ENCODE measurements at places on chromosomes 2 and 18.

GRCh38 chr2:198545411-198545810, 741.0 kb downstream of the PLCL1 start:
- DNase-seq: no peak

DNA sequence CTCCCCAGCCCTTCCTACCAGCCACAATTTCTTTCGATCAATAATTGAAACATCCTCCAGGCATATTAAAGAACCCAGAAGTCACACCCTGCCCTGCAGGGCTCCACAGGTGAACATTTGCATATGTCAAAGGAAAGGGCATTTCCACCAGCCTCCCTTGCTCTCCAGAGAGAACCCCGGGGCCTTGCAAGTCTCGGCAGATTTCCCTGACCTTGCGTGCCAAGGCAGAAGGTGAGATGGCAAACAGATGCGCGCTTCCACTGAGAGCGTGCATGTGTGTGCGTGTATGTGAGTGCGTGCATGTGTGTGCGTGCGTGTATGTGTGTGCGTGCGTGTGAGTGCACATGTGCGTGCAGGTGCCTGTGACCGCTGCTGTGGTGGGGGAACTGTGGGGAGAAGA, 120.3 kb downstream of the INO80D start:
- no peak for DNase-seq

GRCh38 chr2:48691935-48692691, 63.4 kb downstream of the LHCGR start:
- no peak for DNase-seq

DNA sequence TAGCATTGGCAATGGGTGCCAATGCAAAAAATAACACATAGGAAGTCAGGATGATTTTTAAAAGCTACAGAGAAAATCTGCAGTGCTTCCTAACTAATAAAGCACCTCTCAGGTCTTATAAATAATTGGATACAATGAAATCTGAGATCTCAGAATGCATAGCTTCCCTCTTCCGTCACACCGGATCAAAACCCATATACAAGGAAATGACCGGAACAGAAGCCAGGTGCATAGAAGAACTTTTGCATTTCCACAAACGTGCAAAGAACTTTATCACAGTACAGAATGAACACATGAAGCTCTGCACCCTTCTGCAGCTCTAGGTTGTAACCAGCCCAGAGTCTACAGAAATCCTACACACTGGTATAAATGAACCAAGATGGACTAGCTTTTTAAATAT, 145.4 kb downstream of the TCF4 start:
- no peak for DNase-seq

DNA sequence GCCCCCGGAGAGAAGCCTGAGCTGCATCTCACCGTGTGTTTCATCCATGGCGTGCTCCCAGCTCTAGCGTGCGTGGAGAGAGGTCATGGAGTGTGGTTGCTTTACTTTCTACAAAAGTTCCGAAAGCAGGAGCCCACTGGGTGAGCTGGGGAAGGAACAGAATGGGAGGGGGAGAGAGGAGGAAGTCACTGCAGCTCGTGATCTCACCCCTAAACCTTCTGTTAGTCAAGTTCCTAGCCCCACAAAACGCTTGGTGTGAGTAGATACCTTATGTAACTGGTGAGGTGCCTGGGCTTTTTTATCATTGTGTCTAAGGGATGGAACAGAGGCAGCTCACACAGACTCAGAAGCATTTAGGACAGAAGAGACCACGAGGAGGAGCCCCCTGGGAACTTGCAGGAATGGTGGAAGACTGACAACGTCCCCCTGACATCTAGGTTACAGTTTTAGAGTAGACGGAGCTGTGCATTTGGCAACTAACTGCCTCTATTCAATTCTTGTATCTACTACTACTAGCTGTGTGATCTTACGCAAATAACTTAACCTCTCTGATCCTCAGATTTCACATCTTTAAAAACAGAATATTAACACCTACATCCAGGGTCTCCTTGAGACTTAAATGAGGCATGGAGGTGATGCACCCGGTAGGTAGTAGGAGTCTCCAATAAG, 123.3 kb downstream of the ARL4C start:
- no peak for DNase-seq

DNA sequence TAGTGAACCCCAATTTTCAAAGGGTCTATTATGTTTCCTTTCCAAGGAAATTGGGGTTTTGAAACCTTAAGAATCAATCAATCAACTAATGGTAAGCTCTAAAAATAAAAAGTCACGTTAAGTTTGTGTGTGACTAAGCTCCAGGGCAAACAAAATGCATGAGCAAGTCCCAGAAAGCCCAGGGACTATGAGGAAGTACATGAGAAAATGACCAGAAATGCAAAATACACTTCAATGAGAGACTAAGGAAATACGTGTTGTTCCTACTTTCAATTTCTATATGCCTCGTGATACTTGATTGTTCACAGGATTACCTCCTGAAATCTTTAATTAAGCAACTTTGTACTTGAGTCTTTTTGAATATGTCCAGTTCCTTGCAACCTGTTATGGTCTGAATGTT, 684.4 kb upstream of the SYT4 start:
- peak; percentile 56 for DNase-seq

DNA sequence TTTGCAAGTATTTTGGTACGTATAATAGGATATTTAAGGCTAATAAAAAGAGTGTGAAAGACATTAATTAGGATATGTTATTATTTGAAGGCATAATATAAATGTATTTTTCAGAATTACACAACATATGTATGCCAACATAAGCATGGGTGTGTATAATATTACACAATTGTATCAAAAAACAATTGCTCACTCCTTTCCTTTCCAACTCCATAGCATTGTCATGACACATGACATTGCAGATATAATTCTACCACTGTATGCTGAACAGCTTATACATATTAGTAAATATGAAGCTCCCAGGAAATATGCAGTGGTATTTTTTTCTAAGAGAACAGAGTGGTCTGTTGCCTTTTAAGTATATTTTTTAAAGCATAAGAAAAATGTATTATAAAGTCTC, 593.1 kb downstream of the TMX3 start:
- DNase-seq: no peak

DNA sequence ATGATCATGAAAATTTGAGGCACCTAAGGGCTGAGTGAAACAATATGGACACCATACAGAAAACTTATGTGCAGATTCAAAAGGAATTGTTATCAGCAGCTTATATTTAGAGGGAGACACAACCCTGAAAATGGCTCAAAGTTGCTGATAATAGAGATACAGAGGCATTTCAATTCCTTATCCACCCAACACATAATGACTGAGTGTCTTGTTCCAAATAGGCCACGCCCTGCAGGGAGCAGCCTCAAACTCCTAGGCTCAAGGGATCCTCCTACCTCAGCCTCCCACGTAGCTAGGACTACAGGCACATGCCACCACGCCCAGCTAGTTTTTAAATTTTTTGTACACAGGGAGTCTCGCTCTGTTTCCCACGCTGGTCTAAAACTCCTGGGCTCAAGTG, 79.0 kb downstream of the LBH start:
- DNase-seq: no peak

DNA sequence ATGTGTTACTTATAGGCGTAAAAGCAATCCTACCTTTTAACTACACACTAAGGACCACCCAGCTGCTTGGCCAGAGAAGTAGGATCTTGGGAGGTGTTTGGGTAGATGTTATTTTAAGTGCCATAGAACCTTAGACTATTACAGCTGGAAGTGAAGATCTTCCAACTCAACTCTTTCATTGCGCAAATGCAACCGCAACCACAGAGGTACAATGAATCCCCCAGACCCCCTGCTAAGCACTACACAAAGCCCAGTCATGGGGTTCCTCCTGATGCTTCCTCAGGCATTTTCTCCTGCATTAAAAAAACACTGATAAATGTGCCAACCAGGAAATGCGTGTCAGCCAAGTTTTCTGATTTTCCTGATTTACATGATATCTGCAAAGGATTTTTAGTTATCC, 246.0 kb downstream of the LRRTM1 start:
- DNase-seq: no peak

- DNase-seq: no peak
Observed at GRCh38 chr18:41870817-41871216, 84.2 kb upstream of the PIK3C3 start.

GRCh38 chr2:120398051-120398995, 52.4 kb downstream of the INHBB start:
- DNase-seq: no peak

DNA sequence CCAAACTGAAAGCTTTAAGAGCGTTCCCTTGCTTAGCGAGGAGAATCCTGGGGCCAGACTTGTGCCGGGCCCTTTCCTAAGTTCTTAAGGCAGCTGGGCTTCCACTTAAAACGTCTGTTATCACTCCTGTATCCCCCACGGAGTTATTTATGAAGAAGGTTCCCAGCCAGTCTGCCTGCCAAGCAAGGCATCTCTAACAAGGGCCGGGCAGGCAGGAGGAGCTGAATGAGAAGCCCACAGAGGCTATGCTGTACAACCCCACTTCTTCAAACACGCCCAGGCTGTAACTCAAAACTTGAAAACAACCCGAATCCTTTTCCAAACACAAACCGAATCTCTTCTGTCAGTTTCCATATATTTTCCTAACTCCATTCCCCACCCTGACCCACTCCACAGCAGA, 39.0 kb upstream of the ZFP36L2 start:
- DNase-seq: no peak

DNA sequence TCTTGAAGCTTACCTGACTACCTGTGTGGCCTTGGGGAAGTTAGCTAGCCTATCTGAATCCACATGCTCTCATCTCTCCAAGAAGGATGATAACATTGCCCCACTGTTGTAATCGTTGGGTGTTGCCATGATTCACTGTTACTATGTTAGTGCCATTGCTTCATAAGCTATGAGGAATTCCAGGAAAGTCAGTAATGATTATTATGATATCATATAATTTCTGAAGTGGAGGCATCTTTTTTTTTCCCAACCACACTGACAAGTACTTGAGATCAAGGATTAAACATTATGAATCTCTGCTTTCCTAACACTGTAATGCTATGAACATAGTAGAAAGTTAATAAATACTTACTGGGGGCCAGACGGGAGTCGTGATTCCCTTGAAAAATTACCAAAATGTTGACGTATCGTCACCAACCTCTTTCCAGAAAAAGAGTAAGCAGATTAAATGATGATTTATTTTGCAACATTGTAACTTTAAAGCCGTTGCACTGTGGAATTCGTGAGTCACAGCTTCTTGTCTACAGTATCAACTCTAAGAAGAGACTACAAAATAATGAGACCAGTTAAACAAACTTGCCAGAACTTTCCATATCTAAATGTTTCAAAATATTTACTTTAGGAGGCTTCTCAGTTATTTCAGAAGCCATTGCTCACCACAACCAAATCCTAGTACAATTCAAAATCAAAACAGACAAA, 459.9 kb downstream of the PIK3C3 start:
- DNase-seq: no peak

DNA sequence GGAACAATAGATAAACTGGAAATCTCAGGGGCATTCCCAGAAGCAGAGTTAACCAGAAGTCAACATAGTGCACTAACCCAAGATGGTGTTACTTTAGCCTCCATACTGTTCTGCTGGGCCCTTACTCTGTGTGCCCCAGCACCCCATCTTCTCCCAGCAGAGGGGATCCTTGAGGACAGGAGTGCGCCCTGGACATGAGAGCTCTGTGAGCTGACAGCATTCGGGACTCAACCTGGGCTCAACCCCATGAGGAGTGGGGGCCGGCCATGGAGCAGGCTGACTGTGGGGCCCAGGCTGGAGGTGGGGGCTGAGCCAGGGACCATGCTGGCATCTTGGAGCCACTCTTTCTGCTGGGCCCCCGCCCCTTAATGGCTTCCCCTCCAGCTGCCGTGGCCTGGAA, 156.3 kb upstream of the HS6ST1 start:
- DNase-seq: no peak

- DNase-seq: no peak
Observed at GRCh38 chr18:39994498-39994897, 1960.5 kb upstream of the PIK3C3 start.

DNA sequence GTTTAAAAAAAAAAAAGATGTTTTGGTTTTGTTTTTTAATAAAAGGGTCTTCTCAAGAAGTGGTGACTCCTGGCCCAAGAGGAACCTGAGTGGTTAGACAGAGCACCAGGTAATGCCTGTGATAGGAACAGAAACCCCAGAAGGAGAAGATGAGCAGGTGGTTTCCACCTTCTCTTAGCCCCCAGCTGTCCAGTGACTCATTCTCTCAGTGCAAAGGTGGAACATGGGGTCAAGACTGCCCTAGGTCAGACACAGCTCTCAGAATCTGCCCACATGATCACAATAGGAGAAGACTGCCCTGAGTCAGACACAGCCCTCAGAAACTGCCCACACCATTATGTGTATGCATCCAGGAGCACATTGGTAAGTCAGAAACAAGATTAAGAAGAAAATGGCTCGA, 61.8 kb downstream of the TBC1D8 start:
- peak; percentile 29 for DNase-seq

- no peak for DNase-seq
Observed at GRCh38 chr2:241399941-241400922, 44.1 kb downstream of the FARP2 start.

DNA sequence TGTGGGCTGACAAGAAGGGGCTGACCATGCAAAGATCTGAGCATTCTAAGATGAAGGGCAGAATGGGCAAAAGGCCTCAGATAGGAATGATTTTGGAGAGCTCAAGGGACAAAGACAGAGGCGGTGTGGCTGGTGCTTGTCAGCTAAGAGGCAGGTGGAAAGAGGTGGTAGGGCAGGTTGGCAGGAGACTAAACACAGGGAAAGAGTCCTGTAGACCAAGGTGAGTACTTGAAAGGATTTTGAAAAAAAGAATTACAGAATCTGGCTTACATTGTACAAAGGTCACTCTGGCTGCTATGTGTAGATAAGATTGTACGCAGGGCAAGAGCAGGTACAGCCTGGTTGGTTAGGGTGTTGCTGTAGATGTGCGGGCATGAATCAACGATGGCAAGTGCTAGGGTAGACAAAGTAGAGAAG, 50.6 kb downstream of the STK39 start:
- no peak for DNase-seq

GRCh38 chr18:2441544-2441943, 129.8 kb downstream of the METTL4 start:
- DNase-seq: no peak

- DNase-seq: peak; percentile 93
Observed at GRCh38 chr2:172084645-172085459, 455 bp upstream of the DLX1 start.

DNA sequence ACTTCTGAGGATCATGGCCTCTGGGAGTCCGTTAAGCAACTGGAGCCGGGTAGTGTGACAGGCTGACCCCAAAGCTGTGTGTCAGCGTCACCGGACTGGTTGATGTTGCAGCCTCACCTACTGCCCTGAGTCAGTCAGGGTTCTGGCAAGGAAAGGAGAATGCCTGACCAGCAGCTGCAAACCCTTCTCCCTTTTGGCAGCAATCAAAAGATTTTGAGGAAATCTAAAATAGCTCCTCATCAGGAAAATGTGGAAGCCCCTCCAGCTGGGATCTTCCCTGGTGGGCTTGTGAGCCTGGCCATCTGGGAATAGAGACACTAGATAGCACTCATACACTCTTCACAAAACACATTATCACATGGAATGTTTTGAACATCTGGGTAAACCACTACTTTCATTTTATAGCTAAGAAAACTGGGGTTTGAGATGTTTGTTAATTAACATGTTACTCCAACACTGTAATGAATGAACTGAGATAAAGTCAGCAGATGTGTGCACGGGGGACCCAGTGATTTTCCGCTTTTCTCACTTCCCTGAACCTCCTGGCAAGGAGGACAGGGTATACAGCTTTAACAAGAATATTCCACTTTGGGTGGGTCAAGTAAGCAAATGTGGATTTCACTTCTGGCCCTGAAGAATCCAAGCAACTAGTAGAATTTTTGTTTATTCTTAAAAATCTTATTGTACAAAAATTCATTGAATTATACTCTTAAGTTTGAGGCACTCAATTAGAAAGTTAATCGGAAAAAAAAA, 24.7 kb downstream of the CLUL1 start:
- no peak for DNase-seq
